ENCODE measurements at places on chromosomes 1 and 21.

DNA sequence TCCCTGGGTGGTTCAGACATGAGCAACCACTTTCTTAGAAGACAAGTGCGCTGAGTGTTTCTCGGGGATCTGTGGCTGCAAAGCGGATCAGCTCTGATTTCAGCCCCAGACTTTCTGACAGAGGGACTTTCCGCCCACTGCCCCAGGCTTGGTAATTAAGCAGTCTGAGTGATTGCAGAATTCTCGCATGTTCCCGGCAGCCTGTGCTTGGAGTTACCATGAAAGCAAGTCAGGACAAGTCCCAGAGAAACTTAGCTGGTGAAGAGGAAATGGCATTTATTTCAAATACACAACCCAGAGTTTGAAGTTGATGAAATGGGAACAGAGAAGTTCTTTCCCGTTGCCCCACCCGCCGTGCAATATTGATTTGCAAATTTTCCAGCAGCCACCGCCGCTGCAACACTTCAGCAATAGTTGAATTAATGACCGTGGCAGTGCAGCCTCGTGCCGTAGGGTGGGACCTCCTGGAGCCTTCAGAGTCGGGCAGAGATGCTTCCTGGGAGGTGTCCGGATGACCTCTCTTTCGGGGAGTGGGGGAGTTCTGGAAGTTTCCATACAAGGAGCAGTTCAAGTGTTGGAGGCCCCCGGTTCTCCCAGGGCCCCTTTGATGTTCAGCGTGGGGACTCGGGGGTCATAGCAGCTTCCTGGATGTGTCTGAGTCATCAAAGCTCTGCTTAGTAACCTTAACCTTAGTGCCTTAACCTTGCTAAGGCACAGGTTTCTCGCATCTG, 134.7 kb downstream of the KAZN start:
- no peak for DNase-seq

DNA sequence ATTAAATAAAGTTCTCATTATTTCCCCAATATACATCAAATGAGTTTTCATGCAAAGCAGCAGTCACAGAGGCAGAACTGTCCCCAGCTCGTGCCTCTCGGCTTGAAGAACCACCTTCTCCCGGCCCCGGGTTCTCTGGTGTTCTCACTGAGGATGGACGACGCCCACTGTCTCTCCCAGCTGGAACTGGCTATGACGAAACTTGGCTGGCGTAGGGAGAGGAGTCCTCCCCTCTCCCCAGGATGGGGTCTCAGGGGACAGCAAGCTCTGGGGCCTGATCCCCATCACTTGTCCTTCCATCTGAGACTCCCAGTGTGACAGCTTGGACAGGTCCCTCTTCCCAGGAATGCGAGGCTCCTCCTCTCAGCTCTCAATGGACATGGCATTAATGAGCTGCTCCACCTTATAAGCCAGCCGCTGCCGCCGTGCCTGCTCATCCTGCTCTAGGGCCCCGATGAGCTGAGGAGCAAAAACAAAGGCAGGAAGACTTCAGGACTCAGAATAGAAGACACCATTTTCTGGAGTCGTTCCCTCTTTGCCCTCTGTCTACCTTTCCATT, 116.0 kb upstream of the CD34 start:
- no peak for DNase-seq

DNA sequence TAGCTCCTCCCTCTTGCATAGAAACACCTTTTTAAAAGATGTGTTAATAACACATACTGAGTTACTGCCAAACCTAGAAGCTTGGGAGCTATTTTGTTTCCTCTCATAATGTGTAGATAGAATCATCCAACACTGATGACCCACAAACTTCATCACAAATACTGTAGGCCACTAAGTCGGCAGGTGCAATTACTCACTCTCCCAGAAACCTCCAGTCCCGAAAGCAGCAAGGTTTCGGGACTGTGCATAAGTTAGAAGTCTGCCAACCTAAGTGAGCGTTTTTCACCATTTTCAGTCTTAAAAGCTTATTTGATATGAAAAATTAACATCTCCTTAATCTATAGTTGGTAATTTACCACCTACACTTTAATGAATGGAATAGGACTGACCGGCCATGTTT, 32.0 kb downstream of the C1orf198 start:
- DNase-seq: no peak

- no peak for DNase-seq
Observed at GRCh38 chr1:162030759-162031280, 7.2 kb upstream of the OLFML2B start.

DNA sequence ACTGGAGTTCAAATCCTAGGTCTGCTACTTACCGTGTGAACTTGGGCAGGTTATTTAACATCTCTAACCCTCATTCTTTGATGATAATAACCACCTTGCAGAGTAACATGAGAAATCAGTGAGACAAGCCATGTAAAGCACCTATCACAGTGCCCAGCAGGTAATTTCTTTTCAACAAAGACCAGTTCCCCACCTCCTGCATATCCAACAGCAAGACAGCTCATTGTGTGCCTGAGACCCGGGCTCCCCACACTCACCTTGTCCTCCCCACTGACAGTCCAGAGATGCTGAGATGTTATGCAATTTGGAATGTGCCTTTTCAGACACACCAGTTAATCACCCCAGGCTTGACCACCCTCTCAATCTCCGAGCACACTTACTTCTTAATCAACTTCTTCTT, 367.6 kb upstream of the DAB1 start:
- no peak for DNase-seq

GRCh38 chr1:108565081-108565480, 5.2 kb downstream of the EEIG2 start:
- peak; percentile 74 for DNase-seq

DNA sequence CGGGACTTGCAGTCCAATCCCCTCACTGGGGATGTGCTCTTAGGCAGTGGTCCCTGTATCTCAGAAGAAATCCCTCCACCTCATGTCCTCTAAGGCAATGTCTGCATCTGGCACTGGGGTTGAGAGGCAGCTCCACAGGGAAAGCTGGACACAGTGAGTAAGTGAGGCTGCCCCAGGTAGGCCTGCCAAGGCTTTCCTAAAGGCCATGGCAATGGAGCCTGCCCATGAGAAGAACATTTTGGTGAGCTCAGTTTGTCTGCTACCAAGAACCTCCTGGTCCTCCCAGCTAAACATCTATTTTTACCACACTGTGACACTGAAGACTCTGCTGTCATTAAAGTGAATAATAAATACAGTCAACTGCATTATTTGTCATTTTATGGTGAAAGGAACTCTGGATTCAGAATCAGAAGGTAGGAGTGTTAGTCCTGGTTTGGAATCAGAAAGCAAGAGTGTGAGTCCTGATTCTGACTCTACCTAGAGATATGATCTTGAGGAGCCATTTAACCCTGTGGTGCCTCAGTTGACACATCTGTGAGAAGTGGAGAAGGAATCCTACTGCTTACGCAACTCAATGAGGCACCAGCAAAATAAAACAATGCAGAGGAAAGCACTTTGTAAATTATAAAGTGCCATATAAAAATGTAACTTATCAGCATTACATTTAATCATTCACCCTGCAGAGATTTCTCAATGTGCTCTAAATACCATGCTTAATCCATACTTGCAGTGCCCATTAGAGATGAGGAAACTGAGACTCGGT, 41.0 kb downstream of the TBX15 start:
- DNase-seq: no peak

- DNase-seq: no peak
Observed at GRCh38 chr1:219302697-219303096, 129.0 kb downstream of the LYPLAL1 start.

Measured in foreskin melanocyte (primary cell).